ENCODE measurements at places on chromosomes 16 and 17. TPM values are rescaled to one million over a fixed set of nuclear protein-coding genes. Genes with fewer than 3 reads are reported as not detected.

DNA sequence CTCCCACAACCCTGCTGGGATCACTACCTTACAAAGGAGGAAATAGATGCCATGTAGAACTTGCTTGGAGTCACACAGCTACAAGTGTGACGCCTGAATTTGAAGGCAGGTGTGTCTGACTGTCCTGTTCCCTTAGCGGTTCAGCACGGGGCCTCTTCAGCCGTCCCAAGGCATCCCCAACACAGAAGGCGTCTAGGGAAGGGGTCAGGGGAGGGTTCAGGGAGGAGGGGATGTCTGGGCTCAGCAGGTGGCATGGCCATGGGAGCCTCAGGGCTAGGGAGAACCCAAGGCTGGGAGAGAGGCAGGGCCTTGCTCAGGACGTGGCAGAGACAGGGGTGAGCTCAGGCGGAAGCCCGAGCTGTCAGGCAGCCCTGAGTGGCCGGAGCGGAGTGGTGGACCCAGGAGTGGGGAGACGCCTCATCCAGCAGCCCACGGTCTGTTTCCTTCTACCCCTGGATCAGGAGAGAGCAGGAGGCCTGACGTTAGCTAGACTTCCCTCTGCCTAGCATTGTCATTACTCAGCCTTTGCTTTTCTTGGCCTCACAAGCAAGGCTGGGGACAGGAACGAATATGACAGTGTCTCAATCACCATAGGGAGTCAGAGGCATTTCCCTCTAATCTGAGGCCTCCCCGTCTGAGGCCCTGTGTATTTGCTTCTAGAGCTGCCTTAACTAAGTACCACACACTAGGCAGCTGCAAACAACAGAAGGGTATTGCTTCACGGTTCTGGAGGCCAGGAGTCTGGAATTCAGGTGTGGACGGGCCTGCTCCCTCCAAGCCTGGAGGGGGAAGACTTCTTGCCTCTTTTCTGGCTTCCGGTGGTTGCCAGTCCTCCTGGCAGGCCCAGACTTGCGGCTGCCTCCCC lies 31.3 kb upstream of the ANKRD40CL start:
- no peak overlapping the region for H3K4me3 ChIP-seq

DNA sequence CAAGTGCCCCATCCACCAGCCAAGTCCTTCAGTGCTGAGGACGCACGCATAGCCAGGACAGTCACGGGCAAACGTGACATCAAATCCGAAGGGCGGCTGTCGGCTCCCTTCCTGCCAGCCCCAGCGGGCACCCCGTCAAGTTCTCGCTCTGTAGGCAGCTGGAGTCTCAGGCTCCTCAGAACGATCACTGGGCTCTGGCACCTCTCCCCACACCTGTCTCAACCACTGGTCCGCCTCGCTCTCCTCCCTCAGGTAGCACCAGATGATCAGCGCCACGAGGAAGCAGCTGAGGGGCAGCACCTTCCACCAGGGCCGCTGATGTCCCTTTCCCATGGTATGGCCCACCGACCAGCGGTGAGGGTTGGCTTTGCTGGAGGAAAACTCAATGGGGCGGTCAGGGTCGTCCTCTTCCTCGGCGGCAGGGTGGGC lies 422 bp downstream of the UQCC4 start:
- DNase-seq = no peak
- peak overlapping the region; percentile 75 for H3K4me3 ChIP-seq
- no peaks in the 10 kb centered on the region for H3K36me3 ChIP-seq
- peak overlapping the region; percentile 92 for H3K27ac ChIP-seq
- no peaks in the 10 kb centered on the region for H3K4me1 ChIP-seq

DNA sequence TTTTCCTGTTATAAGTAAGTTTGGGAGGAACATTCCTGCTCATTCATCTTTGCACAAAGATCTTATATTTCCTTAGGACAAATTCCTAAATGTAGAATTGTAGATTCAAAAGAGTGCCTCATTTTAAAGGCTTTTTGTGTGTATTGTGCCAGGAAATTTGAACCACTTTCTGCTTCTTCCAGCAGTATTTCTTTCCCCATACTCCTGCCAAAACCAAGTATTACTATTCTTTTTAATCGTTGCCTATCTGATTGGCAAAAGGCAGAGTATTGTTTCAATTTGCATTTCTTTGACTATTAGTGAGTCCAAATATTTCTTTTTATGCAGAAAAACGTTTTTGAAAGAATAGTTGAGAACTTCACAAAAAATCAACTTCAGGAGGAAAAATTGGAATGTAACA lies 9.3 kb downstream of the ANKS4B start:
- peaks cover 16% of the 10 kb centered on the region for H3K4me1 ChIP-seq
- H3K27ac ChIP-seq = no peak overlapping the region
- H3K36me3 ChIP-seq = no peaks in the 10 kb centered on the region
- no peak for DNase-seq
- H3K4me3 ChIP-seq = no peak overlapping the region

DNA sequence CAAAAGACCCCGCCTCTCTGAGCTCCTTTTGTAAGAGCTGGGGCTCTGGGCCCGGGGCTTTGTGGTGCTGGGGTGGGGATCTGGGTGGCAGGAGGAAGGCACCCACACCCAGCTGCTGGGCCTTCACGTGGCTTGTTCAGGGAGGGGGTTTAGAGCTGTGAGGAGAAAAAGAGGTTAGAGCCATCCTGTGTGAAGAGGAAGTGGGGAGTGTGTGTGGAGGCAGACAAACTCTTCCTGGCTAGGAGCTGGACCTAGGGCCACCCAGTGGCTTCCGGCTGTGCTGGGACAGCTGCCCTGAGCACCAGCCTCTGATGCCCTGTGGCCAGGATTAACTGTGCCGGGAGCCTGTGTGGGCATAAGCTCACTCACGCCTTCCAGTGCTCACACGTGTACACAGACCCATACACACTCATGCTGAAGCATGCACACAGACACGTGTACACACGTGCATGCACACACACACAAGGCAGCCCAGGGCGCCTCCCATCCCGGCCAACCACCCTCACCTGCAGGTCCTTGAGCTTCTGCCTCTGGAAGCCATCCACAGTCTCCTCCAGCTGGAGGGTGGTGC lies 7.4 kb downstream of the CIBAR2 start:
- no peak for DNase-seq
- no peaks in the 10 kb centered on the region for H3K27me3 ChIP-seq
- no peaks in the 10 kb centered on the region for H3K36me3 ChIP-seq
- no peaks in the 10 kb centered on the region for H3K4me1 ChIP-seq

GRCh38 chr17:39920218-39921210 lies 2.1 kb upstream of the GSDMB start:
- DNase-seq = no peak
- H3K36me3 ChIP-seq = peaks cover 44% of the 10 kb centered on the region
- H3K27ac ChIP-seq = no peak overlapping the region
- no peak overlapping the region for H3K4me3 ChIP-seq
- H3K4me1 ChIP-seq = peaks cover 7% of the 10 kb centered on the region

- no peak overlapping the region for H3K27ac ChIP-seq
- H3K4me3 ChIP-seq = no peak overlapping the region
- H3K36me3 ChIP-seq = peaks cover 88% of the 10 kb centered on the region
- H3K4me1 ChIP-seq = no peaks in the 10 kb centered on the region
These were observed 44.9 kb downstream of the EMP2 start for GRCh38 chr16:10535461-10535860.

DNA sequence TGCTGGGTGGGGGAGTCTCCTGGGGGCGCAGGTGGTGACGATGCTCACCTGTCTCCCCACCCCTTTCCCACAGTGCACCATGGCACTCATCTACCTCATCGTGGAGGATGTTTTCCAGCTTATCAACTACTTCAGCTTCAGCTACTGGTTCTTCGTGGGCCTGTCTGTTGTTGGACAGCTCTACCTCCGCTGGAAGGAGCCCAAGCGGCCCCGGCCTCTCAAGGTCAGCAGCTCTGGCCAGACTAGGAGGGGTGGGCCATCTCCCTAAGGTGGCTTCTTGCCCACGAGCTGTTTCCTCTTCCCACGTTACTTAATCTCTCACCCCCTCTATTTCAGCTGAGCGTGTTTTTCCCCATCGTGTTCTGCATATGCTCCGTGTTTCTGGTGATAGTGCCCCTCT lies 14.5 kb downstream of the SLC7A6OS start:
- H3K4me3 ChIP-seq = no peak overlapping the region
- DNase-seq = no peak
- H3K27ac ChIP-seq = no peak overlapping the region
- H3K36me3 ChIP-seq = peaks cover 96% of the 10 kb centered on the region

- no peaks in the 10 kb centered on the region for H3K27me3 ChIP-seq
- no peak overlapping the region for H3K4me3 ChIP-seq
- H3K36me3 ChIP-seq = no peaks in the 10 kb centered on the region
These were observed 61.9 kb downstream of the MPHOSPH6 start for GRCh38 chr16:82108100-82108499.

DNA sequence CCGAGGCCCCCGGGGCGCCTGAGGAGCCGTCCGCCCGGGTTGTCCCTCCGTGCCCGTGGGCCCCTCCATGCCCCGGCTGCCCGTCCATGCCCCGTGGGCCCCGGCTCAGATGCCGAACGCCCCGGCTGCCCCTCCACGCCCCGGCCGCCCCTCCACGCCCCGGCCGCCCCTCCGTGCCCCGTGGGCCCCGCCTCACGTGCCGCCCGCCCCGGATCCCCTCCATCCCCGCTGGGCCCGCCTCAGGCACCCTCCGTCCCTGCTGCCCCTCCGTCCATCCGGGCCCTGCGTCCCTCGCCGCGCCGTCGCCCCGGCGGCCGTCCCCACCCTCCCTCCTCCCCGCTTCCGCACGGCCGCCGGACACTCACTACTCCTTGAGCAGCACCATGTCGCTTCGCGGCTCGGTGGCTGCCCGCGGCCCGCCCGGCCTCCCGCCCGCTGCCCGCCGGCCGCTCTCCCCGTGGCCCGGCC lies 382 bp downstream of the PITPNA start:
- no peak for DNase-seq
- H3K4me3 ChIP-seq = peak overlapping the region; percentile 88
- peak overlapping the region; percentile 83 for H3K27ac ChIP-seq

DNA sequence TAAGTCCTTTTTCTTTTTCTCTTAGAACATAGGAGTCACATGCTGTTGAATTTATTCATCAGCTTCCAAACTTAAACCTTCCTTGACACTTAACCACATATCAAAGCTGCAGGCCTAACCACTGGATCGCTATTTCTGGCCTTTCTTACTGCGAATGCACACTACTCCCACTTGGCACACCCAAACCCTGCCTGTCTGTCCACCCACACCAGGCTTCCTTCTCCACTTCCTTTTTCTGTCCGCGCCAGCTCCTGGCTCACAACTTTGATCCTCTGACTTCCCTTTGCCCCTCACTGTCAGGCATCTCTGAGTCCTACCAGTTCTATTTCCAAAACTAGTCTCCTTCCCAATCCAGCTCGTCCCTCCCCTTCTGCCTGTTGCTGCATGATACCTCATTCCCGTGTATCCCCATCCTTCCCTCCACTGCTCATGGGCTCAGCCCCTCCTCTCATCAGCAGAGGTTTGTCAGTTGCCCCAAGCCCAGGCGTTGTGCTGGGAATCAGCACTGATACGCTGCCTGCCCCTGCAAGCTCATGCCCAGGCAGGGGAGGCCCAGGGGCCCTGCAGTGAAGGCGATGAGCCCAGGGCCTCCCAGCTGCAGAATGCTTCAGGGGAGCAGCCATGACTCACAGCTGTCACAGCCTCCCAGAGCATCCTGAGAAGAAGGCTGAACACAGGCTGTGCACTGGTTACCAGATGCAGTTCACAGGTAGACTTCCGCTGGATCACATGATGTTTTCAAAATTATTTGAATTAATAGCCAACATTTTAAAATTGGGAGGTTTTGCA lies 179.8 kb downstream of the KATNIP start:
- no peaks in the 10 kb centered on the region for H3K36me3 ChIP-seq
- H3K4me3 ChIP-seq = no peak overlapping the region
- H3K27me3 ChIP-seq = no peaks in the 10 kb centered on the region

DNA sequence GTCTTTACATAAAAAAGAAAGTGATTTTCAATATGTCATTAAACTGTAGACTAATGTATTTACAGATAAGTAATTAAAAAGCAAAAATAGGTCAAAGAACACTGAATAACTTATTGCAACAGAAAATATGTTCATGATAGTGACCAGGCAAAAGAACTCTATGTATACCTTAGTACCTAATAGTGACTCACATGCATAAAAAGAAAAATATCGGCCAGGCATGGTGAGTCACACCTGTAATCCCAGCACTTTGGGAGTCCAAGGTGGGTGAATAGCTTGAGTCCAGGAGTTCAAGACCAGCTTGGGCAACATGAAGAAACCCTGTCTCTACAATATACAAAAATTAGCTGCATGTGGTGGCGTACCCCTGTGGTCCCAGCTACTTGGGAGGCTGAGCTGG lies 33.0 kb upstream of the TOM1L1 start:
- DNase-seq = no peak
- H3K27me3 ChIP-seq = no peaks in the 10 kb centered on the region
- no peaks in the 10 kb centered on the region for H3K36me3 ChIP-seq
- H3K4me1 ChIP-seq = no peaks in the 10 kb centered on the region
- no peak overlapping the region for H3K4me3 ChIP-seq

DNA sequence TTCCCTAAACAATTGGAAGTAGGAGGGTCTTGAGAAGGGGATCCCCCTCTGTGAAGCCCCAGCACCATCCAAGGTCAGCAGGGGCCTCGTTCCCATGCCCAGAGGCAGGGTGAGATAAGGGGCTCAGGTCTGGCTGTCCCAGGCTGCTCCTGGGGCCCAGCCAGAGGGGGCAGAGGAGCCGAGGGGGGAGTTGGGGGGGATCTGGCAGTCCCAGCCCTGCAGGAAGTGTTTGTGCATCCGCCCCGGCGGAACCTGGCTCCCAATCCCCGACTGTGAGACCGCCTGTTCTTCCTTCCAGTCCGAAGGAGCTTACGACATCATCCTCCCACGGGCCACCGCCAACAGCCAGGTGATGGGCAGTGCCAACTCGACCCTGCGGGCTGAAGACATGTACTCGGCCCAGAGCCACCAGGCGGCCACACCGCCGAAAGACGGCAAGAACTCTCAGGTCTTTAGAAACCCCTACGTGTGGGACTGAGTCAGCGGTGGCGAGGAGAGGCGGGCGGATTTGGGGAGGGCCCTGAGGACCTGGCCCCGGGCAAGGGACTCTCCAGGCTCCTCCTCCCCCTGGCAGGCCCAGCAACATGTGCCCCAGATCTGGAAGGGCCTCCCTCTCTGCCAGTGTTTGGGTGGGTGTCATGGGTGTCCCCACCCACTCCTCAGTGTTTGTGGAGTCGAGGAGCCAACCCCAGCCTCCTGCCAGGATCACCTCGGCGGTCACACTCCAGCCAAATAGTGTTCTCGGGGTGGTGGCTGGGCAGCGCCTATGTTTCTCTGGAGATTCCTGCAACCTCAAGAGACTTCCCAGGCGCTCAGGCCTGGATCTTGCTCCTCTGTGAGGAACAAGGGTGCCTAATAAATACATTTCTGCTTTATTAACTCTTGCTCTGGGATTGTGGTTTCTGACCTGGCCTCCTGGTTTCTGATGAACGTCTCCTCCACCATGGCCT lies 14.9 kb downstream of the GPRC5C start:
- no peaks in the 10 kb centered on the region for H3K4me1 ChIP-seq
- peak overlapping the region; percentile 27 for H3K4me3 ChIP-seq
- DNase-seq = peak; percentile 79
- peak overlapping the region; percentile 66 for H3K27ac ChIP-seq
- no peaks in the 10 kb centered on the region for H3K27me3 ChIP-seq

PRR15L gene
- total RNA-seq = 1.2 TPM

HEXIM1 gene
- total RNA-seq = 16.4 TPM

HBA2 gene
- total RNA-seq = 2,977 TPM

ABCC6 gene
- 1.8 TPM for total RNA-seq
